ENCODE measurements at places on chromosomes 12 and 14. TPM values are rescaled to one million over a fixed set of nuclear protein-coding genes. Genes with fewer than 3 reads are reported as not detected.

GRCh38 chr12:22729957-22730443 is 105.0 kb downstream of the ETNK1 start:
- no peak for DNase-seq
- H3K27ac ChIP-seq = no peak overlapping the region
- no peaks in the 10 kb centered on the region for H3K27me3 ChIP-seq
- no peak overlapping the region for H3K4me3 ChIP-seq
- H3K4me1 ChIP-seq = no peaks in the 10 kb centered on the region

GRCh38 chr12:46400406-46400805 is 27.8 kb upstream of the SLC38A2 start:
- DNase-seq = no peak
- H3K27ac ChIP-seq = no peak overlapping the region
- peaks cover 63% of the 10 kb centered on the region for H3K36me3 ChIP-seq
- H3K4me1 ChIP-seq = peaks cover 6% of the 10 kb centered on the region
- H3K4me3 ChIP-seq = no peak overlapping the region
- no peaks in the 10 kb centered on the region for H3K27me3 ChIP-seq

DNA sequence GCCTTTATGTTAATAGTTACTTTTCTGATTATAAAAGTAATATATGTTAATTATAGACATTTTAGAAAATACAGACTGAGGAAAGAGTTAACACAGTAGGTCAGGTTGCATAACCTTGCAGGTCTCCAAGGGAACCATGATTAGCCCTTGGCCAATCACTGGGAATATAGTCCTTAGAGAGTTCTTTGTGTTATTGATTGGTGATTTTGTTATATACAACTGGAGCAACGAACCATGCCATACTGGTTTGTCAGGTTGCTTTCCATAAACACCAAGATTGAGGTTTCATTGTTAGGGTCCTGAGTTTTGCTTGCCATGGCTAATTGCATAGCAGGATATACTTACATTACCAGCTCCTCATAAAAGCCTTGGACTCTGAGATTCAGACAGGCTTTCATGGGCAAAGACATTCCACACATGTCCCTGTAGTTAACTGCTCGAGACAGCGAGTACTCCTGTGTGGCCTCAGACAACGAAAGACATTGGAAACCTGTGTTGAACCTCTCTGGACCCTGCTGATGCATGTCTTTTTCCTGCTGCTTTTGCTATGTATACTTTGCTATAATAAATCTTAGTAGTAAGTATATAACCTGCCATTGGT is 33.7 kb downstream of the MAPK1IP1L start:
- no peak overlapping the region for H3K4me3 ChIP-seq
- DNase-seq = no peak
- H3K4me1 ChIP-seq = no peaks in the 10 kb centered on the region
- H3K27ac ChIP-seq = no peak overlapping the region

GRCh38 chr12:104012331-104012730 is 37.7 kb downstream of the GLT8D2 start:
- no peak overlapping the region for H3K27ac ChIP-seq
- H3K4me1 ChIP-seq = no peaks in the 10 kb centered on the region
- no peak overlapping the region for H3K4me3 ChIP-seq
- peaks cover 4% of the 10 kb centered on the region for H3K36me3 ChIP-seq
- no peak for DNase-seq

The GLI1 gene
- total RNA-seq = 25.8 TPM

The CAPZA3 gene
- not detected for total RNA-seq

DNA sequence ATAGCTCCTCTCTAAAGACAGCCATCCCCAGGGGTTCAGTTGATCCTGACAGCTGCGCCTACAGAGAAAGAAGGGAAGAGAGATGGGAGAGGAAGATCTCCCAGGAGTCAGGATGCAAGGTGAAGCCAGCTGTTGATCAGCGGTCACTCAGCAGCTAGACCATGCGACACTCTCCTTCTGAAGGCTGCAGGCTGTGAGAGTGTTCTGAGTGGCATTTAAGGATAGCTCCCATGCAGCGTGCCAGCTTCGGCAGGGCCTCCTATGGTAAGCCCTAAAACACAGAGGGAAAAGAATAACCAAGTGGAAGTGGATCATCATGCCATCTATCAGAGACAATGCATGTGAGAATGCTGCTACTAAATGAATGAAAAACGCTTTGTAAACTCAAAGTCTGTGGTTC is 197.9 kb upstream of the NUDT4 start:
- no peaks in the 10 kb centered on the region for H3K4me1 ChIP-seq
- H3K27ac ChIP-seq = no peak overlapping the region
- H3K27me3 ChIP-seq = no peaks in the 10 kb centered on the region
- peaks cover 16% of the 10 kb centered on the region for H3K36me3 ChIP-seq
- no peak for DNase-seq

The RNASE1 gene
- 1.6 TPM for total RNA-seq

The TDG gene
- 70.3 TPM for total RNA-seq

GRCh38 chr12:120218680-120219606 is 18.0 kb upstream of the RPLP0 start:
- H3K4me3 ChIP-seq = no peak overlapping the region
- H3K36me3 ChIP-seq = peaks cover 62% of the 10 kb centered on the region
- H3K27ac ChIP-seq = no peak overlapping the region
- DNase-seq = no peak
- no peaks in the 10 kb centered on the region for H3K27me3 ChIP-seq

Data from H9 (cell line).